Glutamatergic neuron (in vitro differentiated cells): ENCODE measurements at places on chromosomes 16 and 17. TPM values are rescaled to one million over a fixed set of nuclear protein-coding genes. Genes with fewer than 3 reads are reported as not detected.

Gene FA2H
- total RNA-seq, result not detected

Gene GSG1L
- total RNA-seq, result 0.91 TPM

Gene HCRT
- not detected for total RNA-seq

Gene SYT17
- 10.0 TPM for total RNA-seq

Gene BCKDK
- total RNA-seq, result 62.4 TPM

Gene CD300A
- 0.25 TPM for total RNA-seq

Gene CDRT15L2
- total RNA-seq, result not detected

Gene CACNG4
- total RNA-seq, result 105 TPM

Gene KRTAP4-12
- total RNA-seq, result not detected

Gene PAQR4
- 69.1 TPM for total RNA-seq

Gene DUS1L
- 122 TPM for total RNA-seq

Gene ACSM2A
- not detected for total RNA-seq

Gene PROCA1
- total RNA-seq, result 36.5 TPM

Gene ZPBP2
- not detected for total RNA-seq

Gene METRNL
- 47.1 TPM for total RNA-seq

Gene GJC1
- 60.9 TPM for total RNA-seq

Gene PRSS22
- total RNA-seq, result not detected

Gene GUCY2D
- not detected for total RNA-seq

Gene NHERF2
- total RNA-seq, result 22.3 TPM

Gene KRTAP3-2
- not detected for total RNA-seq

Gene DNAH17
- 1.3 TPM for total RNA-seq

Gene TMEM100
- 1.4 TPM for total RNA-seq

Gene MGAT5B
- total RNA-seq, result 22.9 TPM

Gene MARCHF10
- total RNA-seq, result not detected

Gene LPO
- not detected for total RNA-seq

Gene RCVRN
- total RNA-seq, result not detected

Gene KRT15
- total RNA-seq, result not detected

Gene HOXB9
- not detected for total RNA-seq
